ENCODE measurements at places on chromosomes 7 and 10. TPM values are rescaled to one million over a fixed set of nuclear protein-coding genes. Genes with fewer than 3 reads are reported as not detected.

Gene ASB10
- total RNA-seq = not detected

Gene OPN4
- total RNA-seq = not detected

Gene MBL2
- total RNA-seq = not detected

Gene TLX1
- total RNA-seq = not detected

Gene SLC26A3
- not detected for total RNA-seq

Data from A549 treated with dexamethasone at 1 μM for 4 hours (cell line).